ENCODE measurements at places on chromosomes 3 and 15.
A peak's percentile ranks its signal among the peaks of the same experiment; 100 is the strongest.

DNA sequence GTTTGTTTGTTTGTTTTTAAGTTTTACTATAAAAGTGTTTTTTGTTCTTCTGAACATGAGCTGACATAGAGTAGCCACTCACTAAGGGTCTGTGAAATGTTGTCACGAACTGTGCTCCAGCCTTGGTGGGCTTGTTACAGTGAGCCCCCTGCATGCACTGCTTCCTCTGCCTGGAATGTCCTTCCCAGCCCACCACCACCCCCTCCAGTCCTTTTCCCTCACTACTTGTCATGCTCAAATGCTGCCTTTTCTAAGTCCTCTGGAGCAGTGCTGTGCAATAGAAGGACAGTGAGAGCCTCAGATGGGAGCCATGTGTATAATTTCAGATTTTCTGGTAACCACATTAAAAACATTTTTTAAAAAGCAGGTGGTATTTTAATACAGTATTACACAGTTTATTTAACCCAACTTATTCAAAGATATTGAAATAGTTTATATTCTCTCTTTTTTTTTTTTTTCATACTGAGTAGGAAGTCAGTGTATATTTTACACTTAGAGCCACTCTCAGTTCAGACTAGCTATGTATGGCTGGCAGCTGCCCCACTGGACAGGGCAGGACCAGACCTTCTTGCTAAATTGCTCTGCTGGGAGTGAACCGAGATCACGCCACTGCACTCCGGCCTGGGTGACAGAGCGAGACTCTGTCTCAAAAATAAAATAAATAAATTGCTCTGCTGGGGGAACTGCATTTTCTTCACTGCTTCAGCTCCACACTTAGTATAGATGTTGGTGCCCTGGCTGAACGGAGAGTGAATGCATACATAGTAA is 26.9 kb downstream of the MKRN2OS start:
- DNase-seq: no peak

DNA sequence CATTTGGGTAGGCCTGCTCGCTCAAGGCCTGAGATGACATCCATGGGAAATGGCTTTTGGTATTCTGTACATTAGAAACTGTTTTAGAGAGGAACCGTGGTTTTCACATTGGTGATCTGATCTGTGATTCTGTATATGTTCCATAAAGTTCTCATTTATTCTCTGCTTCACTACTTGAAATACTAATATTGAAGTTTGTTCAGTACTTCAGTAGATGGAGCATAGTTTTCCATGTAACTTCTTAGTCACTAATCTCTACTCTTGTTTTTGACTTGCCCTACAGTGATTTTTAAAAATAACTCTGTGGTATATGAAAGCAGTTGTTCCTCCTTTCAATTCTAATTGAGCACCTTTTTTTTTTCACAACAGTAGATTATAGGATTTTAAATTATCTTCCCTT is 66.5 kb downstream of the MBNL1 start:
- DNase-seq: no peak

DNA sequence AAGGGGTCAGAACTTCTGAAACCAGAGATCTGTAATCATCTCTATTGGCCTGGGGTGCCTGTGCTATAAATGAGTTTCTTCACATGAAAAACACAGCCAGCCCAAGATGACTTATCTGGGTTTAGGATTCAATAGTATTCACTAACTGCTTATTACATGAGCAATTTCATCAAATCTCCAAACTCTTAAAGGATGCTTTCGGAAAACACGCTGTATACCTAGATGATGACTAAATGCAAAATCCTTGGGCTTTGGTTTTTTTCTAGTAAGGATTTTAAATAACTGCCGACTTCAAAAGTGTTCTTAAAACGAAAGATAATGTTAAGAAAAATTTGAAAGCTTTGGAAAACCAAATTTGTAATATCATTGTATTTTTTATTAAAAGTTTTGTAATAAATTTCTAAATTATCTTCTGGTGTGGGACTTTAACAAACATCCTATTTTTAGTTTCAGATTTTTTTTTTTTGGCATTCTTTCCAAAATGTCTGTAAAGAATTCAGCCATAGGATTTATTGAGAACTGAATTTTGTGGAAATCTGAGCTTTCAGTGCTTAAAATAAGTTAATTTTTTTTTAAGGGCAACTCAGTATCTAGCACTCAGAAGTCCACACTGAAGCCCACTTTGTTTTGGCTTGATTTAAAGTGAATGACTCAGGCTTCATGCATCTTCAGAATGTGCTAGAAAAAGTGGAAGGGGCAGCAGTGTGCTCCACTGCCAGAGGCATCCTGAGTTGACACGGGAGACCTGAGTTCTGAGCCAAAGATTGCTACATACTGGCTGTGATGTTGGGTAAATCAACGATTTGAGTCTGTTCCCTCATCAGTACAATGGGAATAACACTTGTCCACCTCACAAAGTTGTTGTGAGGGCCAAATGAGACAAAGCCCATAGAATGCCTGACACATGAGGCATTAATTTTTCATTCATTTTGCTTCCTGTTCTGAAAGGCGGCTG is 18.7 kb downstream of the TMEM43 start:
- DNase-seq: no peak

DNA sequence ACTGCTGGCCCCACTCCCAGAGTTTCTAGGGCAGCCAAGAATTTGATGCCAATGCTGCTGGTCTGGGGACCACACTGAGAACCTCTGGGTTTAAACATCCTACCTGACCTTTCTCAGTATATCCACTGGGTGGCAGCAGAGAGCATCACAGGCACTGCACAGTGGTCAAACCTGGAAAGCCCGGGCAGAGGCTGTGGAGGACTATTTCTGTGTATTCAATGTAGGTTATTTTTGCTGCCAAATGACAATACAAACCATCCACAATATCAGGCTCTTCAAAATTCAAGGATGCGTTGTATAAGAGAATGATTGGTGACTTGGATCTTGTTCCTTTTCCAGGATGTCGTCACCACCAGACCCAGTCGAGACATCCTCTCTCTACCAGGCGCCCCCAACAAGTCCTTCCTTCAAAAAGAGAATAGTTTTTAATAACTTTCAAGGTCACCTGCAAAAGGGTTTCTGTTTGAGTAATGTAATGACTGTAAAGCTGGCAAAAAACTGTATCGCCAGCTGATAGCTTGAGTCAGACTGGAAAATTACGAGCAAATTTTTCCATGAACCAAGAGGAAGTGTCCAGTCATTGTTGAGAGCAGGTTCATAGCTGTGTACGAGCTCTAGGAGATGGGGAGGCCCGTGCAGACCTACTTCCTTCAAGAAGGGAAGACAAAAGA is 30.5 kb upstream of the MYZAP start:
- peak; percentile 49 for DNase-seq

DNA sequence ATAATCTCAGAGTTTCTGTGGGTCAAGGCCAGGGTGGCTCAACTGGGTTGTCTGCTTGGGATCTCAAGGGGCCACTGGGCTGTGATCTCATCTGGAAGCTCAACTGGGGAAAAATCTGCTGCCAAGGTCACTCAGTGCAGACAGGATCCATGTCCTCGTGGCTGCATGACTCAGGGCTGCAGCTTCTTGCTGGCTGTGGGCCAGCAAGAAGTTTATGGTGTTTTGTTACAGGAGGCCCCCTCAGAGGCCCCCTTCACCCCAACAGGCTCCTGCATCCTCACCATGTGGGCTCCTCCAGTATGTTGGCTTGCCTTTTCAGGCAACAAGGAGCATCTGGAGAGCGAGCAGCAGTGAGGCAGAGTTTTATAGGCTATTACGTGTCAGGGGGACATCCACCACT is 14.6 kb downstream of the OCA2 start:
- no peak for DNase-seq

- DNase-seq: no peak
Observed at GRCh38 chr3:62229908-62230307, 143.4 kb downstream of the FEZF2 start.

- DNase-seq: no peak
Observed at GRCh38 chr15:48059791-48060190, 61.0 kb upstream of the SLC24A5 start.

- no peak for DNase-seq
Observed at GRCh38 chr3:102531686-102532085, 96.9 kb downstream of the ZPLD1 start.

- no peak for DNase-seq
Observed at GRCh38 chr15:41983621-41984571, 11.5 kb upstream of the EHD4 start.

Data from activated CD8-positive, alpha-beta memory T cell treated with anti-CD3 and anti-CD28 coated beads, Interleukin-2, amount 50 U/mL, for 4 hours (primary cell).